ENCODE measurements at places on chromosomes 3 and 15.

GRCh38 chr3:55639143-55639542 lies 152.0 kb upstream of the WNT5A start:
- no peak for DNase-seq

DNA sequence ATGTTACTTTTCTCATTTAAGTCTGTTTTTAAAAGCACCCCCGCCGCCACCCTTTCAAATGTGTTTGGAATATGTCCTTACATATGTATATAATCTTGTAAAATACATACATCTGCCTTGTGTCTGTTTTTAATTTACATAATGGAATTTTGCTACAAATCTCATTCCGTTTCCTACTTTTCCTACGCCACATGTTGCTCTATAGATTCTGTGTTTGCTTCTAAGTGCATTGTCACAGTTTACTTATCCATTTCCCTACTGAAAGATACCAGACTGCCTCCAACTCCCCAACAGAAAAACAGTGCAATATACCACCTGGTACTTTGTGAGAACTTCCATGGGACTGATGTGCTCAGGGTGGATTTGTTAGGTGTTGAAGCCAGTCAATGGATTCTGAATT lies 70.2 kb downstream of the ABHD5 start:
- no peak for DNase-seq

DNA sequence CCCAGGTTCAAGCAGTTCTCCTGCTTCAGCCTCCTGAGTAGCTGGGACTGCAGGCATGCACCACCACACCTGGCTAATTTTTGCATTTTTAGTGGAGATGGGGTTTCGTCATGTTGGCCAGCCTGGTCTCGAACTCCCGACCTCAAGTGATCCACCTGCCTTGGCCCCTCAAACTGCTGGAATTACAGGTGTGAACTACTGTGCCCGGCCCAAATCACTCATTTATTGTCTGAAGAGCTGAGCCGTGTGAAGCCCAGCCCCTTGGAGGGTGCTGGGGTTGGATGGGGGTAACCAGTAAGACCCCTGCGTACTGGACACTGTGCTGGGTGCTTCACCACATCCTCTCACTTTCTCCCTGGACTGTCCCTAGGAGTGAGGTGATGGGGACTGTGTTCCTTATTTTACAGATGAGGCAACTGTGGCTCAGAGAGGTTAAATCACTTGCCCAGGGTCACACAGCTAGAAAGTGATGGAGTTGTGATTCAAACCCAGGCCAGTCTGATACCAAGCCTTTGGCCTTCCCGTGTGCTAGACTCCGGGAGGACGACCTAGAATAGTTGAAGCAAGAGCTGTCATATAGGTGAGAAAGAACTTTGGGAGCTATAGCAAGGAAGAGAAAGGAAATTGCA lies 41.7 kb upstream of the IREB2 start:
- no peak for DNase-seq

- no peak for DNase-seq
Measured at GRCh38 chr15:80733460-80733859, 38.4 kb downstream of the ABHD17C start.

DNA sequence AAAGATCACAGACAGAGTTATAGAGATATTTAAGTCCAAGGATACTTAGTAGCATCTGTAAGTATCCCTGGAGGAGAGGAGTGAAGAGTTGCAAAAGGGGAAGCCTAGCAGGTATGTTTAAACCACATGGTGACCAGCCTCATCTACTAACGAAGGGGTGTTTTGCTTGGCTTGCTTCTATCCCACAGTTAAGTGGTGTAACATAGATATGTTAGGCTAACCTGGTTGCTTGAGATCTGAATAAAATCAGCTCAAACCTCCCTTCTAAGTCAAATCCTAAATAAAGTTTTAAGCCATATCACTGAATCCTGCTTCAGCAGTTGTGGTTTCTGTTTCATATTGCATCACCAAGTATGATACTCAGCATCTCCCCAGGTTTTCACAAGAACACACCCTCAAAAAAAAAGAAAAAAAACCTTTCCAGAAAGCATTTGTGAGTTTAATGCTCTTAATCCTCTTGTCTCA lies 880.2 kb downstream of the ROBO1 start:
- DNase-seq: no peak

DNA sequence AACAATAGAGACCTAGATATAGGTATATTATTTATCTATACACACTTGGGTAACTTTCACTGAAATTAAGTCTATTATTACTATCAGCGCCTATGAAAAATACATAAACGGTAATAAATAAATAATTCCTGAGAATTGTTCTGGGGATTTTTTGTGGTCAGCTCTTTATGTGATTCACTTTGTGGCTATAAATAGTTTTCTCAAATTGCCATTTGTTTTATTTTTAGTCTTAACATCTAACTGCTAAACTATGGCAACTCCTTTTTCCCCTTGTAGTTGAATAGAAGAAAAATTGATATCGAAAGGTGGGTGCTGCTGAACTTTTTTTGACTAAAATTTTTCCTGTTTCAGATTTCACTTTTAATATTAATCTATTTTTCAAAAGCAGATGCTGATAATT lies 189.0 kb downstream of the VGLL3 start:
- no peak for DNase-seq

Measured in stimulated activated CD8-positive, alpha-beta memory T cell treated with anti-CD3 and anti-CD28 coated beads, Interleukin-15, amount 100 ng/mL, for 48 hours (primary cell).